ENCODE measurements at places on chromosomes 2 and 18. TPM values are rescaled to one million over a fixed set of nuclear protein-coding genes. Genes with fewer than 3 reads are reported as not detected.

The SLC19A3 gene
- 2.3 TPM for total RNA-seq

The PCARE gene
- not detected for total RNA-seq

The ABCG8 gene
- not detected for total RNA-seq

The DBI gene
- total RNA-seq: 128 TPM

The CAB39 gene
- 42.7 TPM for total RNA-seq

Data from H9 (cell line).